ENCODE measurements at places on chromosomes 6 and 20.

DNA sequence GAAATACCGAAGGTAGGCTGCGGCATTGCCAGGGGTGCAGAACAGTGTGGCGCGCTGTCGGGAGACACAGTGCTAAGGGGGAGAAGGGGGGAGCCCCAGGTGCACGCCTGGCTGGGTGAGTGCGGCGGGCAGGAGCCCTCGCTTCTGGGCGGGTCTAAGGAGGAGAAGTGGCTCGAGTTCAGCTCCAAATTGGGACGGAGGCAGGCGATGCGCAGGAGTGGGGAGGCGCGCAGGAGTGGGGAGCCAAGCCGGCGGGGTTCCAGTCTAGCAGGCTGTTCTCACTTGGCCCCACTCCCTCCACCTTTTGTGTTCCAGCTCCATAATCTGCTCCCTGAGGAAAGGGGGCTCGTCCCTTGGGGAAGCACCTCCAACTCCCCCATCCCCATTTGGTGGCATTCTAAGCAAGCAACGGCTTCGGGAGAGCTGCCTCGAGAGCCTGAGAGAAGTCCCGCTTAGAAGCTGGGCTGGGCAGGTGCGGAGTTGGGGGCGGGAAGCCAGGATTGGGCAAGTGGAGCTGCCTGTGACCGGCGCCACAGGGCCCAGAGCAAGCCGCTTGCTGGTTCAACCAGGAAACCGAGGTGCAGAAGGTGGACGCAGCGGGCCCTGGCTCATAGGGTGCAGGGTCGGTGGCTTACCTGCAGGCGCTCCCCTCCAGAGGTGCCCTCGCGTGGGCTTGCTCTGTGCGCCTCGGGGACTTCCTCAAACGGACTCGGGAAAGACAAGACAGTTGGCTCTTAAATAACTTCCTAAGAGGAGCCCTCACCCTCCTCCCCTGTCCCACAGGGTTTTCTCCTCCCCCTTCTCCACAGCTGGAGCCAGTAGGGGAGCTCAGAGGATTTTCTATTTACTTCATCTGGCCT lies at the start of gene F13A1:
Gene F13A1 (minus strand): TSS at position 711 of the 860 bp plus-strand sequence. CDS start 1,998 bp downstream, outside the sequence.
- no peak for DNase-seq

DNA sequence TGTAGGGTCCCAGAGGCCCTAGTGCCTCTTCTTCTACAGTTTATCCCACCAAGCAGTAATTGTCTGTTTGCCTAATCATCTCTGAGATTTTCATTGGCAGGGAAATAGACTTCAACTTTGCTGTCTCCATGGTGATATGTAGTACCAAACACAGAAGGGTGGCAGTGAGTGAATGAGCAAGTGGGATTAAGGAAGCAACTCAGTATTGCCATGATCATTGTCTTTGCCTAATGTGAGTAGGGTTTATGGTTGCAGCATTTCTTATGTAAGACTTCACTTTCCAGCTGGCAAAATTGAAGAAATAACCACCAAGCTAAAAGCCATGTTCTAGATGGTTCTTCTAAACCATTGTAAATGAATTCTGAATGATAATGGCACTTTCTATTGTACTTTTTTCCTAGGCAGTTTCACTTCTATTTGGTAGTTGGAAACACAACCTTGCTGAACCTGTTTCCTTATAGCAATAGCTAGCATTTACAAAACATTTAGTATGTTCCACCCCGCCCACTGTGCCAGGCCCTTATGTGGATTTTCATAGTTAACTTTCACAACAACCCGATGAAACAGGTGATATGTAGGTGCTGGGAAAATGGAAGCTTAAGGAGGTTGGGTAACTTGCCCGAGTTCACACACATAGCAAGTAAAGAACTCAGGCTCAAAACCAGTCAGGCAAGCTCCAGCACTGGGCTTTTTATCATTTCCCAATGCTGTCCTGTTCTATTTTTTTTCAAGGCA lies 32.0 kb downstream of the ZC2HC1B start:
- no peak for DNase-seq

DNA sequence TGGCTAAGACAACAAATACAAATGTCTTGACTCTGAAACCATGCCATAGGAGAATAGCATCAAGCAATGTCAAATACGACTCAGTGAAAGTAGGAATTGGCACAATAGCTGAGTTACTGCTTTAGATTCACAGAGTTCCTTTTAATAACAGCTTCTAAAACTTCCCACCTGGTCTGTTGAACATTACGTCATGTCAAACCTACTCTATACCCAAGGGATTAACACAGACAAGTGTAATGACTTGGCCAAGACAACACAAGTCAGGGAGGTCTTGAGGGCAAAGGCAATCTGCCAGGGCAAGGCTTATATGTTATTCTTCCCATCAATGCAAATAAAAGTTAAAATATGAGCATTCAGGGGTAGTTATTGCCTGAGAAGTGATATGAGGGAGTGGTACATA lies 265.1 kb upstream of the PRDM1 start:
- no peak for DNase-seq

DNA sequence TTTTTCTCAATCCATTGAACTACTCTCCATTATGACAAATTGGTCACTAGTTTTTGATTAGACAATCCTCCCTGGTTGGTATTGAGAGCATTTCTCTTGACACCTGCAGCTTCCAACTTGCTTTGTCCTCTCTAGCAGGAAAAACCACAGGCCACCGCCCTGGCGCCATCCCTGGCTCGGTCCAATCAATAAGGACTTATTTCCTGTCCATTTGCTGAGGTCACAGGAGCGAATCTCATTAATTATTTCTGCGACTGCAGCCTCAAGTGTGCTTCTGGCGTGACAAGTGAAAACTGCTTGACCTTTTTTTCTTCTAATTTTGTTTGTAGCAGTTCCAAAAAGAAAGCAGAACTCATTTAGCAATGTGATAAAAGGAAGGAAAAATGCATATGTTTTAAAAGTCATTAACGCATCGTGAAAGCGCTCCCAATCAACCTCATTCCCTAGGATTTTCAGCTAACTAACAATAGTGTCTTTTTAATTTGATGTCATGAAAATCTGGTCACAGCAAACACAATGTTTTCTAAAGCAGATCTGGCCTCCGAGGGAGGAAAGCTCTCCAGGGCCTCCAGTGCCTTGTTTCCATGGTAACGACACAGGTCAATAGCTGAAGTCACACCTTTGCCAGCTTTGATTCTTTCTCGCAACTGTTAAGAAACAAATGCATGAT lies 39.0 kb upstream of the BEND3 start:
- DNase-seq = peak; percentile 91

GRCh38 chr20:2103461-2104153 lies 2.0 kb downstream of the STK35 start:
- no peak for DNase-seq

DNA sequence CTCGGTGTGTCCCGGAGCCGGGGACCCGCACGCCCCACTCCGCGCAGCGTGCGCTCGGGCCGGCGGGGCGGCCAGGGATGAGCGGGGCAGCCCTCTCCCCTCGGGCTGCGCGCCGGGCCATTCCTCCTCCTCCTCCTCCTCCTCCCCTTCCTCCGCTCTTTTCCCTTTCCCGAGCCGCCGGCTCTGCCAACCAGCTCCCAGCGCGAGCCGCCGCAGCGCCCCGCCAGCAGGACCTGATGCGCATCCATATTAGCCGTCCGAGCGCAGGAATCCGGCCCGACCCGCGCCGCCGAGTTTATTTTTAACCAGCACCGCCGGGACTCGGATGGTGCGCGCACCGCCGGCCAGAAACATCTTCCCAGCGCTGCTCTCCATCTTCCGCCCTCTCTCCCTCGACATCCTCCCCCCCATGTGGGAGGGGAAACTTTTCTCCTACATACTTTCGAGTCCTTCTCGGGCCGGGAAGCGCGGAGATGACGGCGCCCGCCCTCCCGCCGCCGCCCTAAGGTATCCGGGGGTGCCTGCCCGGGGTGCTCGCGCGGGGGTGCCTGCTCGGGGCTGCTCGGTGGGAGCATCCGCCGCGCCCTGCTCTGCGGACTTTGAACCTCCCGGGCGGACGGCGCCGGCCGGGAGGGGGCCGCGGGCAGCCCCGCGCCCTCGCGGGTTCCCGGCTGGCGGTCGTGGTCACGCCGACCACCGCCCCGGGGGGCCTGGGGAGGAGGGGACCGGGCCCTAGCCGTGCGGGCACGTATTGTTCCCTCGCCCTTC lies 619 bp downstream of the RREB1 start:
- DNase-seq = no peak

DNA sequence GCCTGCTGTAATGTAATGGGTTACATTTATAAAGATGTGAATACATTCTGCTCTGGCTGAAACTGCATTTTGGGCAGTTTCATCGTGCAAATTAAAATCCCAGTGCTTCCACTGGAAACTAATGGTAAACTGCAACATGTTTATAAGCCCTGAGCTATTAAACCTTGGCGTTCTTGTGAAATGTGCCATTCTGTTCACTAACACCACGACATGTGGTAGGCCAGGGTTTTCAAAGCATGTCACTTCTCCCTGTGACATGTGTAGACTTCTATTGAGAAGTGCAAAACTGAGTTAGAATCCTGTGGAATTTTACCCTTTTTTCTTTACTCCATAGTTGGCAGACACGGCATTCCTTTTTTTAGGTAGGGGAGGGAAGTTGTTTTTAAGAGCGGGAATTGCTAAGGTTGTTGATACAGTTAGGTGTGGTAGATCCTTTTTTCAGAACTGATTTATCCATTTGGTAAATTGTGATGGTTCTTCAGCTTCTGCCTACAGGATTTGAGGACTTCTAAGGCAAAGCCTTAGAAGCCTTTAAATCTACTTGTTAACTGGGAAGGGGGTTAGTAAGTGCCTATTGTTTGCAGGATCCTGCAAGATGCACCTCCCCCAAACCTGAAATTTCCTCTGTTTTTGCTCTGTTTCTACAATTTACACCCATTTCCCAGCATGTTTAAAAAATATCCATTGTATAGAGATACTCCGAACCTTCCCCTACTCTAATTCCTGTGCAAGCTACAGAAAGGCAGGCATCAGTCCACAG lies 4.2 kb downstream of the SASH1 start:
- DNase-seq = no peak

DNA sequence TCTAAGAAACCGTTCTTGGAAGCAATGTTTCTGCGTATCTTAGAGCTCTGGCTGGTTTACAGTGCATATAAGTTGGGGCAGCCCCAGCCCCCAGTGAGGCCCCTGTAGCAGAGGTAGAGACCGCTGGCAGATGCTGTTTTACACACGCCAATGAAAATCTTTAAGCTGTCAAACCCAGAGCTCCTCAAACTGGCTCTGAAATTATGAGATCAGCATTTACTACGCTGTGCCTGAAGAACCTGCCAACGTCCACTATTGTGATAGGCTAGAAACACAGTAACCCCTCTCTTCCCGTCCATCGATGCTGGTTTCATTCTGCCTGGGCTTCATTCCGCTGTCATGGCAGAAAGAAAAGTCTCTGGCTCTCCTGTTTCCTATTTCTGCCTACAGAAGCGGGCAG lies 160.6 kb downstream of the SMOC2 start:
- no peak for DNase-seq
